ENCODE measurements at places on chromosomes 2 and 18. TPM values are rescaled to one million over a fixed set of nuclear protein-coding genes. Genes with fewer than 3 reads are reported as not detected.

MALL gene
- 2.3 TPM for total RNA-seq

DNA sequence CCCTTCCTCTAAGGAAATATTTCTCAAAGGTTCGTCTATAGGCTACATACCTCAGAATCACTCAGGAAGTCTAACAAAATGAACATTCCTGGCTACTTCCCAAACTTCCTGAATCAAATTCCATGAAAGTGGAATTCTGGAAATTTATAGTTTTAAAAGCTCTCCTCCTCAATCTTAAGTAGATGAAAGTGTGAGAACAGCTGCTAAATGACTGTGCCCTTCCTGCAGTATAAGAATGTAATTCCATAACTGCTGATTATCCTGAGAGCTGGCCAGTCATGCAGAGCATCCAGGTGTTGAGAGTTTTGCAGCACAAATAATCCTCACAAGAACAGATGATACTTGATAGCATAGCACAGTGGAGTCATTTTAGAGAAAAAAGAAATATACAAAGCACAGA, 265.0 kb downstream of the KCNJ3 start:
- no peak overlapping the region for H3K27ac ChIP-seq
- H3K36me3 ChIP-seq: no peaks in the 10 kb centered on the region
- no peak overlapping the region for H3K4me3 ChIP-seq
- no peaks in the 10 kb centered on the region for H3K27me3 ChIP-seq

DNA sequence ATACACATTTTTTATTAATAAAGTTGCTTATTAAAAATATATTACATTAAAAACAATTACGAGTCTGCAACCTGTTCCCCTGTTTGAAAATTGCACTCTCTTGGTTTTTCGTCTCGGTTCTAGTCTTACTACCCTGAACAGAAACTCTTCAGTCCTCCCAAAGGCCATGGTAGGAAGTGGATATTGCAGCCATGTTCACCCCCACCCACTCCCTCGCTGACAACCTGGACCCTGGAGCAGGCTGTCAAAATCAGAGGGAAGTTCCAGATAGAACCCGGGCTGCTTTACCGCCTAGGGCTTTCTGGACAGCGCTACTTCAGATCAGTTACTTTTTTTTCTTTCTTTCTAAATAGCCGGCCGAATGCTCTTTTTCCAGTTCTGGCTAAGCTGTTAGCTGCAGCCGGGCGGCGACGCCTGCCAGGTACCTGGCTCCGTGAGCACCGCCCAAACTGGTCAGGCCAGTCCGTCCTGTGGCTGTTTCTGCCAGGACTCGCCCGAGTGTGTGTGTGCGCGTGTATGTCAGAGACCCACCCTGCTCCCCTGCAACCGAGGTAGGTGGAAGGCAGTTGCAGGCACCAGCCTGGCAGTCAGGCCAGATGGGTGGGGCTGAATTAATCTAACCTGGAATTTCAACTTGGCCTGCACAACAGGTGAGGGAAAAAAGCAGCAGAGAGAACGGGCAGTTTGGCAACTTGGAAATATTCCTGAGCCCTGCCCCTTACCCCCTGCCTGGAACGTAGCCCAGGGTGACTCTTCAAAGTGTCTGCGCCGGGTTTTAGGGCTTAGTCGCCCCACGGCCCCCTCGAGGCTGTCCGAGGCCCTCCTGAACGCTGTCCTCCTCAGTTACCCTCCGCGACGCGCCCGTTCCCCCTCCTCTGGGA, 1.1 kb upstream of the TET3 start:
- H3K4me1 ChIP-seq: peaks cover 65% of the 10 kb centered on the region
- no peak for DNase-seq
- peak overlapping the region; percentile 80 for H3K4me3 ChIP-seq
- H3K36me3 ChIP-seq: peaks cover 37% of the 10 kb centered on the region
- no peaks in the 10 kb centered on the region for H3K27me3 ChIP-seq
- H3K27ac ChIP-seq: peak overlapping the region; percentile 80

DNA sequence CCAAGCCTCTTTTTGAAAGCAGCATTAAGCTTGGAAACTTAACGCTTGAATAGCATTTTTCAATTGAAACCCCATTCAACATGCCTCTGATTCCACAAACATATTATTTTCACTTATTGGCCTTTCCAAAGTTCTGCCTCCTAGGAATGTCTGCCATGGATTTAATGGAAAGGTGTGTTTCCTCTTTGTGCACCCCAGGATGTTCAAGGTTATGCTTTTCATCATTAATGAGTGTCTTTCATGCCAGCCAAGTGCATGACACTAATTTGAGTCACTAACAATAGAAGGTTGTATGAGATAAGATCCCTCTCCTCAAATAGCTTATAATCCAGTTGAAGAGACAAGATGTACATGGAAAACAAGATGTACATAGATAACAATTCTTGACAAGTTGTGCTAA, 84.7 kb downstream of the ALPK2 start:
- peaks cover 61% of the 10 kb centered on the region for H3K4me1 ChIP-seq
- no peak for DNase-seq
- H3K27ac ChIP-seq: no peak overlapping the region
- no peaks in the 10 kb centered on the region for H3K36me3 ChIP-seq
- H3K4me3 ChIP-seq: no peak overlapping the region
- H3K27me3 ChIP-seq: peaks cover 15% of the 10 kb centered on the region

- no peak overlapping the region for H3K27ac ChIP-seq
- H3K36me3 ChIP-seq: no peaks in the 10 kb centered on the region
- H3K27me3 ChIP-seq: no peaks in the 10 kb centered on the region
- no peak overlapping the region for H3K4me3 ChIP-seq
Observed at GRCh38 chr2:155513248-155513647, 814.8 kb downstream of the KCNJ3 start.

- H3K4me1 ChIP-seq: peaks cover 1% of the 10 kb centered on the region
- H3K4me3 ChIP-seq: no peak overlapping the region
- no peak for DNase-seq
- no peak overlapping the region for H3K27ac ChIP-seq
Observed at GRCh38 chr2:106882673-106883072, 3.3 kb downstream of the ST6GAL2 start.

STPG4 gene
- not detected for total RNA-seq

DNA sequence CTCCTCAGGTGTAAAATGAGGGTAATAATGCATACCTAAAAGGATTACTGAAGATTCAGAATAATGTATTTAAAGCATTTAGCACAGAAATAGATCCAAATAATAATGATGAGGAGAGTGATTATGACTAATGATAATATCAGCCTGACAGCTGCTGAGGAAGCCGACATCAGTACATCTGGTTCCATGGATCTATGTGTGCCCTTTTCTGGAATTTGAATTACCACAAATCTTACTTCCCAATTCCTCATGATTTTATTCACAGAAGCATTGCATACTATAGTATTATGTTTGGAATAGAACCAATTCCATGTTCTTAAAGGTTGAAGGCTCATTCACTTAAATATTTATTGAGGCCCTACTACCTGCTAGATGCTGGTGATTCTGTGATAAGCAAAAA, 248.9 kb upstream of the THUMPD2 start:
- peaks cover 31% of the 10 kb centered on the region for H3K36me3 ChIP-seq
- no peaks in the 10 kb centered on the region for H3K27me3 ChIP-seq
- no peak overlapping the region for H3K4me3 ChIP-seq
- DNase-seq: no peak
- no peak overlapping the region for H3K27ac ChIP-seq
- peaks cover 29% of the 10 kb centered on the region for H3K4me1 ChIP-seq

- peak overlapping the region; percentile 96 for H3K4me3 ChIP-seq
- peaks cover 30% of the 10 kb centered on the region for H3K36me3 ChIP-seq
- H3K4me1 ChIP-seq: peaks cover 42% of the 10 kb centered on the region
- peak overlapping the region; percentile 99 for H3K27ac ChIP-seq
Observed at GRCh38 chr18:46174342-46175041, 70.3 kb downstream of the HAUS1 start.

- no peaks in the 10 kb centered on the region for H3K4me1 ChIP-seq
- H3K36me3 ChIP-seq: no peaks in the 10 kb centered on the region
- H3K4me3 ChIP-seq: no peak overlapping the region
- H3K27ac ChIP-seq: no peak overlapping the region
- H3K27me3 ChIP-seq: no peaks in the 10 kb centered on the region
Observed at GRCh38 chr2:132448331-132448730, 31.7 kb downstream of the GPR39 start.

DNA sequence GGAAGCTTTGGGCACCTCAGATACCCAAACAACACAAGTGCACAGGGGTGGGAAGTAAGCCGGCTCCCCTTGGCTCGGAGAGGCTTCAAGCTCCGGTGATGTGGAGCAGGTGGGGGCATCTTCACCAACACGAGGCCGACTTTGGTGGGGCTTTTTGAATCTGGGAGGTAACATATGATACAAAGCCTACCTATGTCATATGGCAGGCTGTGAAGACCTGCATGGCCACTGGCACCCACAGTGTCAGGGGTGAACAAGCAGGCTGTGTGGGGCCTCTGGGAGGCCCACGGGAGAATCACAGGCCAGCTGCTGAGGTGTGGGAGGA, 109.0 kb downstream of the EIPR1 start:
- peaks cover 34% of the 10 kb centered on the region for H3K36me3 ChIP-seq
- DNase-seq: no peak
- no peak overlapping the region for H3K4me3 ChIP-seq
- no peaks in the 10 kb centered on the region for H3K27me3 ChIP-seq

- no peak overlapping the region for H3K4me3 ChIP-seq
- peaks cover 7% of the 10 kb centered on the region for H3K36me3 ChIP-seq
- H3K4me1 ChIP-seq: peaks cover 4% of the 10 kb centered on the region
- no peak for DNase-seq
- H3K27me3 ChIP-seq: no peaks in the 10 kb centered on the region
- H3K27ac ChIP-seq: no peak overlapping the region
Observed at GRCh38 chr2:46552079-46552478, 72.7 kb downstream of the TMEM247 start.

GRCh38 chr18:2906704-2907549, 60.1 kb downstream of the EMILIN2 start:
- peak overlapping the region; percentile 53 for H3K27ac ChIP-seq
- H3K4me1 ChIP-seq: peaks cover 18% of the 10 kb centered on the region
- no peaks in the 10 kb centered on the region for H3K27me3 ChIP-seq
- peak; percentile 57 for DNase-seq
- peaks cover 36% of the 10 kb centered on the region for H3K36me3 ChIP-seq
- peak overlapping the region; percentile 84 for H3K4me3 ChIP-seq

DNA sequence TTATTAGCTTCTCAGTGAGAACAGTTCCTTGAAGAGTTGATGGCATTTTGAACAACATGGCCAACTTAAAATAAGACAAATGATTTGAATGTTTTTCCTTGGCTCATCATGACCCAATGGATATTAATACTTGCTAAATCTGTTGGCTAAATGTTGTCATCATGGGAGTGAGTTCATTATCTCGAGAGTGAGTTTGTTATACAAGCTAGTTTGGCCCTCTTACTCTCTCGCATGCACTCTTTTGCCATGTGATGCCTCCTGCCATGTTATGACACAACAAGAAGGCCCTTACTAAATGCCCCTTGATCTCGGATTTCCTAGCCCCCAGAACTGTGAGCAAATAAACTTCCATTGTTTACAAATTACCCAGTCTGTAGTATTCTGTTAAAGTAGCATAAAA, 22.9 kb upstream of the SANBR start:
- no peak overlapping the region for H3K4me3 ChIP-seq
- H3K36me3 ChIP-seq: peaks cover 48% of the 10 kb centered on the region
- H3K27ac ChIP-seq: no peak overlapping the region
- H3K4me1 ChIP-seq: peaks cover 3% of the 10 kb centered on the region

DNA sequence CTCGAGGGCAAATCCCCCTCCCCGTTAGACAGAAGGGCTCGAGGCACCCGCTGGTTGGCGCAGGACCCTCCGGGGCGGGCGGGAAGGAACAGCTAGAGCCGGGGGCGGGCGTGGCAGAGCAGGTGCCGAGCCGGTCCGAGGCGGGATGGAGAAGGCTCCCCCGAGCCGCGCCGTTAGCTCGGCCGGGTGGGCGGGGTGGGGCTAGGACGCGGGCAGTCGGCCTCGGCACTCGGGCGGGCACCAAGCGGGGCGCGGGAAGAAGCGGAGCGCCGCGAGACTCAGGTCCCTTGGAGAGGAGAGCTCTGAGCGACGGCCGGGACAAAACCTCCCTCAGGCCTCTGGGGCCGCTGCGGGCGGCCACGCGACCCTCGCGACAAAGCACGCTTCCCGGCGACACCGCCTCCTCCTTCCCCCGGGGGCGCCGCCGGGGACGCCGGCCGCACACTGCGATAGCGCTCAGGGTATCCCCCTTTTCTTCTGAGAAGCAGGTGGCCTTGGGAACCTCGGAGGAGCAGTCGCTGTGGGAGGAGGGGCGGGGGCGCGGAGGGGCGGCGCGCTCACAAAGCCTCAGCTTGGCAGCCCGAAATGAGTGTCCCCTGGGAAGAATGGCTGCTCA, 721 bp downstream of the FHOD3 start:
- peaks cover 26% of the 10 kb centered on the region for H3K27me3 ChIP-seq
- H3K36me3 ChIP-seq: no peaks in the 10 kb centered on the region
- no peak overlapping the region for H3K27ac ChIP-seq
- DNase-seq: no peak
- H3K4me3 ChIP-seq: no peak overlapping the region

DNA sequence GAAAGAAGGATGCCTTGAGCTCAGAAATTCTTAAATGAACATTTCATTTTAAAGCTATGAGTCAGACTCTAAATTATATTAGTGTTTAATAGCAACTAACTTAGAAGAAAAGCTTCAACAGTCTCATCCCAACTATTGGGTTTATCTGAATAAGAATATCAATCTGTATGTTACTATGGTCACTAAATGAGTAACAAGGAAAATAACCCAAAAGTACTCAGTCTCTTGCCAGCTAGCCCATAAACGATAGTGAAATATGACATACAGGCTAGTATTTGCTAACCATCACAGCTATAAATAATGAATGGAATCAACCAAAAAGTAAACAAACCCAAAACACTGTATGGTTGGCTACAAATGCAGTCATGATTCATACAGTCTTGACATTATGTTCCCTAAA, 174.9 kb downstream of the RAB3GAP1 start:
- no peaks in the 10 kb centered on the region for H3K36me3 ChIP-seq
- H3K4me3 ChIP-seq: no peak overlapping the region
- no peak overlapping the region for H3K27ac ChIP-seq

GRCh38 chr18:54872681-54873080, 44.4 kb downstream of the RAB27B start:
- H3K4me3 ChIP-seq: no peak overlapping the region
- no peak overlapping the region for H3K27ac ChIP-seq
- peaks cover 14% of the 10 kb centered on the region for H3K4me1 ChIP-seq
- peaks cover 9% of the 10 kb centered on the region for H3K27me3 ChIP-seq
- DNase-seq: no peak

GRCh38 chr2:226450141-226450540, 349.5 kb downstream of the IRS1 start:
- H3K4me1 ChIP-seq: peaks cover 3% of the 10 kb centered on the region
- H3K27ac ChIP-seq: no peak overlapping the region
- no peak overlapping the region for H3K4me3 ChIP-seq
- H3K27me3 ChIP-seq: no peaks in the 10 kb centered on the region
- DNase-seq: no peak

- H3K27me3 ChIP-seq: no peaks in the 10 kb centered on the region
- no peak overlapping the region for H3K4me3 ChIP-seq
- H3K4me1 ChIP-seq: no peaks in the 10 kb centered on the region
- no peak for DNase-seq
Observed at GRCh38 chr2:29066271-29066860, 8.0 kb downstream of the PCARE start.

All from activated T-helper 2 cell treated with anti-CD3 and anti-CD28 coated beads, Interferon-gamma antibody, Interleukin-2, Interleukin-4, amounts not matched to agents 10 μg/mL and 5 μg/mL and 100 μg/mL, durations not matched to agents 14 hours and 24 hours and 36 hours (primary cell).